Esophagus squamous epithelium (tissue), 5 donors: ENCODE measurements at places on chromosomes 16 and 17. TPM values are rescaled to one million over a fixed set of nuclear protein-coding genes. Genes with fewer than 3 reads are reported as not detected.
A peak's percentile ranks its signal among the peaks of the same experiment; 100 is the strongest.

AATF gene
- 29.6 TPM for total RNA-seq

DNA sequence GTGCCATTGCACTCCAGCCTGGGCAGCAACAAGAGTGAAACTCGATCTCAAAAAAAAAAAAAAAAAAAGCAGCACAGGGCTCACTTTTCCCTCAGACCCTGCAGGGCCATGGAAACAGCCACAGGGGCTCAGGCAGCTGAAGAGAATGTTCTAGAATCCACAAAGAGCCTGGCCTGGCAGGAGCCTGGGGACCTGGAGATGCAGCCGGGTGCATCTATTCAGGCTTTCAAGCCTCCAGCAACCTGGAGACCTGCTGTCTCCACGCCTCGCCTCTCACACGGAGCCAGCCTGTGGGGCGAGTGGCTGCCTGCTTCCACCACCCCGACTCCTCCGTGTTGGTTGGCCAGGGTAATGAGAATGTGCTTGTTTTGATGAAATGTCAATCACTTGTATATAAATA lies 44.0 kb upstream of the MEAK7 start:
- no peak for DNase-seq
- no peaks in the 10 kb centered on the region for H3K4me1 ChIP-seq
- H3K27ac ChIP-seq = peak overlapping the region; percentile 79

DNA sequence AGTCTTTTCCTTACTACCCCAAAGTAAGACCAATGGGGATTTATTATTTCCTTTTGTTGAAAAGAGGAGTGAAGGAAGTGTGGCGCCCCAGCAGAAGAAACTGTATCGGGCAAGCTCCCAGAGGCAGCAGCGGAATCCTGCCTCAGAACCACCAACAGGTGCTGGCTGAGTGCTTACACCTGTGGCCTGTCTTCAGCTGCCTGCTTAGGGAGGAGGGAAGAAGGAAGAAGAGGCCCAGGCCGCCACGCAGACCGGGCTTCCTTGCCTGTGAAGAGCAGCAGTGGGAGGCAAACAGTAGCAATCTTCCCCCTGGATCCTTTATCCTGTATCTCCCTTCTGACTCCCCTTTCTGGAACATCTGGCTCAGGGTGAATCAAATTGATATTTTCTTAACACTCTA lies 134.7 kb downstream of the AATF start:
- no peak overlapping the region for H3K4me3 ChIP-seq
- no peak overlapping the region for H3K27ac ChIP-seq
- peaks cover 15% of the 10 kb centered on the region for H3K36me3 ChIP-seq
- no peaks in the 10 kb centered on the region for H3K27me3 ChIP-seq
- peaks cover 2% of the 10 kb centered on the region for H3K4me1 ChIP-seq
- no peak for DNase-seq

DNA sequence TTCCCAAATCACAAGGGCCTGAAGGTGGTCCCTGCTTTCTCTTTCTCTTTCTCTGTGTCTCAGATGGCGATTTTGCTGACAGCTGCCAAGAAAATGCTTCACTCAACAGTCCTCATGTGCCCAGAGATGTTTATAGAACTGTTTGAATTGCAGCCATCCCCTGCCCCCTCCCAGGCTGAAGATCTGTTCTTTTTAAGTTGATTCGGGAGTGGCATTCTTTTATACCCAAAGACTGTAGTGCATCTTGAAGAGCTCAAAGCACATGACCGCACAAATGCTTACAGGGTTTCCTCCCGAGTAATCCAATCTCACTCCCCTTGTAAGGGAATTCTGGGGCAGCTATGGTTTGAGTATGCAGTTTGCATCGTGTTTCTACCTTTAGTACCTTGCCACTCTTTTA lies 75.7 kb downstream of the SEC14L1 start:
- no peaks in the 10 kb centered on the region for H3K27me3 ChIP-seq
- H3K27ac ChIP-seq = no peak overlapping the region
- H3K4me3 ChIP-seq = no peak overlapping the region
- no peak for DNase-seq

DNA sequence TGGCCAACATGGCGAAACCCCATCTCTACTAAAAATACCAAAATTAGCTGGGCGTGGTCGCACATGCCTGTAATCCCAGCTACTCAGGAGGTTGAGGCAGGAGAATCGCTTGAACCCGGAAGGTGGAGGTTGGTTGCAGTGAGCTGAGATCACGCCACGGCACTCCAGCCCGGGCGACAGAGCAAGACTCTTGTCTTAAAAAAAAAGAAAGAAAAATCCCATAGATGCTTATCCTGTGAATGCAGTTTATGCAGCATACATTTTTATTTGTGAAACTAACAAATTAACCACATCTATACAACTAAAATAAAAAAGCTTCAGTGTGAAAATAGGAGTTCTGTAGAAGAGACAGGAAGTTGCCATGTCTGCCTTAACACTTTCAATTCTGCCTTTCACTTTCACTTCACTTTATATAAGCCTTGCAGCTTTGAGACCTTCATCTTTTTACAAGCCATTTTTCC lies 7.1 kb downstream of the IGSF6 start:
- H3K4me3 ChIP-seq = peak overlapping the region; percentile 41
- no peak for DNase-seq
- peak overlapping the region; percentile 24 for H3K27ac ChIP-seq
- no peaks in the 10 kb centered on the region for H3K36me3 ChIP-seq
- H3K27me3 ChIP-seq = no peaks in the 10 kb centered on the region

DNA sequence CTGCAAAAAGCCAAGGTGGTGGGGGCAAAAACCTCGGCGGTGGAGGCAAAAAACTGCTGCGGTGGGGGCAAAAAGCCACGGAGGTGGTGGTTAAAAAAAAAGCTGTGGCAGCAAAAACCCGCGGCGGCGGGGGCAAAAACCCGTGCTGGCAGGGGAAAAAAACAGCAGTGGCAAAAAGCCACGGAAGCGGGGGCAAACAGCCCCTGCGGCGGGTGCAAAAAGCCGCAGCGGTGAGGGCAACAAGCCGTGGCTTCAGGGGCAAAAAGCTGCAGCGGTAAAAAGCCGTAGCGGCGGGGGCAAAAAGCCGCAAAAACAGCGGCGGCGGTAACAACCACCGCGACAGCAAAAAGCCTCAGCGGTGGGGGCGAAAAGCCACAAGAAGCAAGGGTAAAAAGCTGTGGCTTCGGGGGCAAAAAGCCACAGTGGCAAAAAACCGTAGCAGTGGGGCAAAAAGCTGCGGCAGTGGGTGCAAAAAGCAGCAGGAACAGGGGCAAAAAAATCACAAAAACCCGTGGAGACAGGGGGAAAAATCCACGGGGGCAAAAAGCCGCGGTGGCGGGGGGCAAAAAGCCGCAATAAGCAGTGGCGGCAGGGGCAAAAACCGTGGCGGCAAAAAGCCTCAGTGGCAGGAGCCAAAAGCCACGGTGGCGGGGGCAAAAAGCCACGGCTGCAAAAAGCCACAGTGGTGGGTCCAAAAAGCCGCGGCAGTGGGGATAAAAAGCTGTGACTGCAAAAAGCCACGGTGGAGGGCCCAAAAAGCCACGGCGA lies 193.7 kb downstream of the SHCBP1 start:
- H3K36me3 ChIP-seq = no peaks in the 10 kb centered on the region
- H3K4me1 ChIP-seq = no peaks in the 10 kb centered on the region
- H3K27ac ChIP-seq = no peak overlapping the region
- H3K4me3 ChIP-seq = no peak overlapping the region

- DNase-seq = no peak
- H3K4me1 ChIP-seq = peaks cover 38% of the 10 kb centered on the region
- H3K27ac ChIP-seq = peak overlapping the region; percentile 95
- H3K27me3 ChIP-seq = no peaks in the 10 kb centered on the region
Measured at GRCh38 chr17:46922487-46922803, 515 bp upstream of the GOSR2 start.

DNA sequence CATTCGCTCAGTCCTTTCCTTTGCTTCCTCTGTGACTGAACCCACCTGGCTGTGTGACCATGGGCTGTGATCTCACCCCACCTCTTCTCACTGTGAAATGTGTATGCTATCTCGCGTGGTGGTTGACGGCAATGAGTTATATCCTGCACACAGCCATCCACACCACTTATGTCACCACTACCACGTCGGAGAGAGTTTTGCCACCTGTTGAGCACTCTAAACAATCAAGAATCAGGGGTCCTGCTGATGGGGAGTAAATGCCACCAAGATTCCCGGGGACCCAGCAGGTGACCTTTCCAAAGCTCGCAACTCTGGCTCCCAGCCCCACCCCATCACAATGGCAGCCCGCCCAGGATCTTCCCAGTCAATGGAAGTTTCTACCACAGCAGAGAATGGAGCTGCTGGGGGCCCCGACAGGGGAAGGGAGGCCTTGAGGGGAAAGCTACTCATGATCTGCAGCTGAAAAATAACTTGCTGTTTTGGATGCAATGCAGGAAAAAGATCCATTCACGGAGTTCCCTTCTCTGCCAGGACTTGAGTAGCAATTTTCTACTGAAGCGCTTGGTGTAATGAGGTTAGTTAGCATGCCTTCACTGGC lies 26.2 kb upstream of the RCVRN start:
- H3K36me3 ChIP-seq = no peaks in the 10 kb centered on the region
- H3K27ac ChIP-seq = no peak overlapping the region
- H3K4me3 ChIP-seq = no peak overlapping the region
- H3K27me3 ChIP-seq = no peaks in the 10 kb centered on the region

GRCh38 chr16:56780646-56781045 lies 50.7 kb downstream of the NUP93 start:
- H3K4me1 ChIP-seq = peaks cover 13% of the 10 kb centered on the region
- no peaks in the 10 kb centered on the region for H3K27me3 ChIP-seq

GRCh38 chr17:15266325-15267125 lies 1.4 kb upstream of the PMP22 start:
- DNase-seq = no peak
- no peak overlapping the region for H3K4me3 ChIP-seq

LDAF1 gene
- total RNA-seq = 112 TPM

DNA sequence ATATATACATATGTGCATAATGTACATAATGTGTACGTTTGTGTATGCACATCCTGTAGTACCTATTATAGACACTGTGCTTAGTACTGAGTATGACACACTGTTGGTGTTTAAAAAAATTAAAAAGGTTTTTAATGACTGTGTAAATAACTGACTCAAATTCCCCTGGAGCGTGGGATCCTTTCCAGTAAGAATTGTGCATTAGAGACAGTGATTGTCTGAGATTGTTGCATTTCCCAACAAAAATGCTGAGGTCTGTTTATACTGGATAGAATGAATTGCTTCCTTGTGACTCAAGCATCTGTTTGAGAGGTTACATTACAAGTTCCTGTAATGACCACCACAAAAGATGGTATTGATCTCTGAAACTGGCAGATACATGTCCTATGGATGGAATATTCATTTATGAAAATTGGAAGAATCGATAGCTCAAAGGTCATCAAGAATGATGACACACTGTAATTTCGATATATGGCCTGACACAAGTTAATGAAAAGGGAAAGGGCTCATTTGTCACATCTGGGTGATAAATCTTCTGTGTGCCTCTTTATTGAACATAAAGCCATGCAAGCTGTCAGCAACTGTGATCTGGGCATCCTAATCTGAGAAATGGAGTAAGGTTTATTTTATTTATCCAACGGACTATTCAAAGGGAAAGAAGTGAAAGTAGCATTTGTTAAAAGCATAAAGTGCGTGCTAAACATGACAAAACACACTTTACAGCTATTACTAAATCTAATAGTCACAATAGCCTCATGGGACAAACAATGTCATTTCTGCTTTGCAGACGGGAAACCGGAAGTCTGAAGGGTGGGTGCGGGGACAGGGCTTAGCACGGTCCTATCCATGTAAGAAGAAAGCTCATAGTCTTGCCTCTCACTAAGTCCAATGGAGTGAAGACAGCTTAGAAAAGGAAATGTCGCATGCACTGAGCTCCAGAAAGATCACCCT lies 228.8 kb downstream of the CDH11 start:
- no peak overlapping the region for H3K4me3 ChIP-seq
- H3K36me3 ChIP-seq = no peaks in the 10 kb centered on the region
- no peak for DNase-seq
- H3K27me3 ChIP-seq = no peaks in the 10 kb centered on the region
- no peaks in the 10 kb centered on the region for H3K4me1 ChIP-seq

- no peak overlapping the region for H3K27ac ChIP-seq
- H3K4me1 ChIP-seq = no peaks in the 10 kb centered on the region
- DNase-seq = no peak
- H3K27me3 ChIP-seq = peaks cover 9% of the 10 kb centered on the region
- no peak overlapping the region for H3K4me3 ChIP-seq
- H3K36me3 ChIP-seq = no peaks in the 10 kb centered on the region
Measured at GRCh38 chr17:43683928-43684653, 22.4 kb upstream of the MEOX1 start.

DNA sequence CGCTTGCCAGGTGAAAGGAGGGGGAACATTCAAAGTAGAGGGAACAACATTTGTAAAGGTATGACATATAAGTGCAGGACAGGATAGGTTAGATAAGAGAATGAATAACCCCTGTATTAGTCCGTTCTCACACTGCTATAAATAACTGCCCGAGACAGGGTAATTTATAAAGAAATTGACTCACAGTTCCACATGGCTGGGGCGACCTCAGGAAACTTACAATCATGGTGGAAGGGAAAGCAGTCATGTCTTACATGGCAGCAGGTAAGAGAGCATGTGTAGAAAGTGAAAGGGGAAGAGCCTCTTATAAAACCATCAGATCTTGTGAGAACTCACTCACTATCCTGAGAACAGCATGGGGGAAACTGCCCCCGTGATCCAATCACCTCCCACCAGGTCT lies 223.8 kb downstream of the SOX9 start:
- no peak overlapping the region for H3K4me3 ChIP-seq
- no peak overlapping the region for H3K27ac ChIP-seq
- peaks cover 4% of the 10 kb centered on the region for H3K4me1 ChIP-seq
- no peaks in the 10 kb centered on the region for H3K27me3 ChIP-seq
- DNase-seq = no peak

ETV4 gene
- total RNA-seq = 11.1 TPM

GRCh38 chr17:65365169-65365568 lies 196.3 kb downstream of the AXIN2 start:
- H3K4me3 ChIP-seq = no peak overlapping the region
- no peaks in the 10 kb centered on the region for H3K4me1 ChIP-seq
- no peaks in the 10 kb centered on the region for H3K27me3 ChIP-seq
- no peak for DNase-seq
- H3K36me3 ChIP-seq = no peaks in the 10 kb centered on the region

CMTM1 gene
- 1.5 TPM for total RNA-seq

GRCh38 chr16:60217787-60218186 lies 1483.7 kb upstream of the GOT2 start:
- H3K27me3 ChIP-seq = no peaks in the 10 kb centered on the region
- no peaks in the 10 kb centered on the region for H3K4me1 ChIP-seq
- DNase-seq = no peak
- H3K27ac ChIP-seq = no peak overlapping the region

CCDC200 gene
- not detected for total RNA-seq

CCL4 gene
- total RNA-seq = 0.56 TPM

- no peak overlapping the region for H3K4me3 ChIP-seq
- DNase-seq = no peak
- no peak overlapping the region for H3K27ac ChIP-seq
- H3K27me3 ChIP-seq = no peaks in the 10 kb centered on the region
- no peaks in the 10 kb centered on the region for H3K36me3 ChIP-seq
Measured at GRCh38 chr17:69809331-69809730, 265.7 kb upstream of the KCNJ16 start.

- H3K4me3 ChIP-seq = no peak overlapping the region
- no peaks in the 10 kb centered on the region for H3K27me3 ChIP-seq
- no peak for DNase-seq
- H3K4me1 ChIP-seq = no peaks in the 10 kb centered on the region
- no peak overlapping the region for H3K27ac ChIP-seq
Measured at GRCh38 chr16:53415504-53415903, 18.8 kb upstream of the RBL2 start.

GRCh38 chr17:75734674-75735294 lies 13.5 kb downstream of the ITGB4 start:
- no peak for DNase-seq
- H3K4me1 ChIP-seq = no peaks in the 10 kb centered on the region
- H3K27ac ChIP-seq = no peak overlapping the region
